NCI-H2081 treated with DMSO at 0.1 percent for 48 hours (cell line): ENCODE measurements at places on chromosomes 12 and 14.

DNA sequence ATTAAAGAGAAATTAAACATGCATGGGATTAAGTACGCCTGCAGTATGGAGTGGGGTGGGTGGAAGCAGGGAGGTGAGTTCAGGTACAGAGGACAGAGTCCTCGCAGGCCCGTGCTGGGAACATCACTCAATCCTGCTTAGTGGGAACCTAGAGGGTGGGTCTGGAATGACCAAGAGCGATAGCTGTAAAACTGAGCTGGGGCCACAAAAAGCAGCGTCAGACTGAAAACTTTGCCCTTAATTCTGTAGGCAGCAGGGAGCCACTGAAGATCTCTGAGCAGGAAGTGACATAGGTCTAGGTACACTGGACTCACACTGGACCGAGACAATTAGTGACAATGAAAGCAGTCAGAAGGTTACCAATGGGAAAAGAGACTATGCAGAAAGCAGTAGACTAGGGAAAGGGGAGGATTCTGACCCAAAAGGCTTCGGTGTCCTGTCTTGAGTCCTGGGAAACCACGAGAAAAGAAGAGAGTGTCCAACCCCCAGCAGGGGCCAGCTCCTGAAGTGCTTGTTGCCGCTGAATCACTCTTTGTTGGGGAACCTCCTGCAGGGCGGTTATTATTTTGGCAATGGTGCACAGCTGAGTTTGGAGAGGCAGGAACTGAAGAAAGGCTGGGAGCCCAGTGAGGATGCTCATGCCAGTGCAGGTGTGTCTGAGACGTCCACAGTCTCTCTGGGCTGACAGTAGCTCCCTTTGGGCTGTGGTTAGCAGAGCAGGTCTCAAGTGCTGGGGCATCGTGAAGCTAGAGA is 97.4 kb downstream of the PLXNC1 start:
- no peak for DNase-seq

DNA sequence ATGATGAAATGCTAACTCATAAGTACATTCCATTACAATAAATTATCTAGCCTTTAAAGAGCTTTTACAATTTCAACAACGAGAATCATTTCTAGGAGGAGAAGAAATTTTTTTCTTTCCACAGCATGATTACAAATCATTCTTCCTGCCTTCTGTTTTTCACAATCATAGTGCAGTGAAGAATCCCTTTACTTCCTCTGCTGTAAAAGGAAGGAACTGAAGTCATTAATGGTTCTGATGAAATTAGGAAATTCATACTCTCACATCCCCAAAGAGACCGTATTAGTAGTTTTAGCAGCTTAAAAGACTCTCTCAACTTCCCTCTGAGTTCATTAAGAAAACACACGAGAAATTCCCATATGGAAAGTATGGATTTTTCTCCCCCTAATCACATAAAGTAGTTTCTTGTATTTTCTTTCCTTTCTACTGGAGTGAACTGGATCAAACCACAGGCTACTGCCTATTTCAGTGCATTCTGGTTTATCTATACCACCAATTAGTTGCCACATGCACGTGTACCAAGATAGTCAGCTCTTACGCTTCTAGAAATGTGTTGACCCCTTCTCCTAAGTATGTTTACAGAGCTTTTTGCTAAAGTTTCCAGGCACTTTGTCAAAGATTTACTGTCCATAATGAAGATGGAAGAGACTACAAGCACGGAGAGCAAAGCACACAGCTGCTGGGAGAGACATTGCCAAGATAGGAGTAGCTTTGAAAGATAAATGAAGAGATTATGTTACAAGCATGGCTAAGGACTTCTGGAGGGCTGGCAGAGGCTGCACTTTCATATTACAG is 58.9 kb upstream of the KITLG start:
- no peak for DNase-seq

DNA sequence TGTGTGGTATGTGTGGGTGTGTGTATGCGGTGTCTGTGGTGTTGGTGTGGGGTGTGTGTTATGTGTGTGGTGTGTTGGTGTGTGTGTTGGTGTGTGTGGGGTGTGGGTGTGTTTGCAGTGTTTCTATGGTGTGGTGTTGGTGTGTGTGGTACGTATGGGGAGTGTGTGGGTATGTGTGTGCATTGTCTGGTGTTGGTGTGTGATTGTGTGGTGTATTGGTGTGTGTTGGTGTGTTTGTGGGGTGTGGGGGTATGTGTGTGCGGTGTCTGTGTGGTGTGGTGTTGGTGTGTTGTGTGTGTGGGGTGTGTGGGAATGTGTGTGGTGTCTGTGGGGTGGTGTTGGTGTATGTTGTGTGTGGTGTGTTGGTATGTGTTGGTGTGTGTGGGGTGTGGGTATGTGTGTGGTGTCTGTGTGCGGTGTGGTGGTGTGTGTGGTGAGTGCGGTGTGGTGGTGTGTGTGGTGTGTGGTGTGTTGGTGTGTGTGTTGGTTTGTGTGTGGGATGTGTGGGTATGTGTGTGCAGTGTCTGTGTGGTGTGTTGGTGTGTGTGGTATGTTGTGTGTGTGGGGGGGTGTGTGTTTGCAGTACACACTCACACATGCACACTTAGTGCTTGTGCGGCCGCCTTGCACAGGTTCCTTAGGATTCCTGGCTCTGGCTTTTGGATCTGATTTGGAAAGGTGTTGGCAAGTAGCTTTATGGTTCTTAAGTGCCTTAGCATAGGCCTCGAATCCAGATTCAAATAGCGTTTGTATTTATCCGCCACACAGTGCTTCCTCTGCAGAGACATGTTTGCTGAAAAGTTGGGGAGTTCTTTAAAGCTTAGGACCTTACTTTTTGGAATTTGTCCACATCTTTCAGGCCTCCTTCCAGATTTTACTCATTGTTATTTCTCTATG is 16.4 kb downstream of the MLXIP start:
- DNase-seq: no peak

DNA sequence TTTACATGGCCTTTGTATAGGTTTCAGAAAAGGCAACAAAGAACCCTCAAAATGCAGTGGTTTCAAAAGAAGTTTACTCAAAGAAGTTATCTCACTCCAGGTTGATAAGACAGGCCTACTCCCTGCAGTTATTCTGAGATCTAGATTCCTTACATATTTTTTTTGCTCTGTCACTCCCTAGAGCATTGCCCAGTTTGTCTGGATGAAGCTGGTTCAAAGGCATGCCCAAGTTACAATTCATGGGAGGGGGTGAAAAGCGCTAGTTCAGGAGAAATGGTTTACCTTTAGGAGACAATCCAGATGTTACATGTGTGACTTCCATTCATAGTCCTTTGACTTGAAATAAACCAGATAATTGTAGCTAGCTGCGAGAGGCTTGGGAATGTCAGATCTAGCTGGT is 115.0 kb downstream of the TPH2 start:
- DNase-seq: no peak

DNA sequence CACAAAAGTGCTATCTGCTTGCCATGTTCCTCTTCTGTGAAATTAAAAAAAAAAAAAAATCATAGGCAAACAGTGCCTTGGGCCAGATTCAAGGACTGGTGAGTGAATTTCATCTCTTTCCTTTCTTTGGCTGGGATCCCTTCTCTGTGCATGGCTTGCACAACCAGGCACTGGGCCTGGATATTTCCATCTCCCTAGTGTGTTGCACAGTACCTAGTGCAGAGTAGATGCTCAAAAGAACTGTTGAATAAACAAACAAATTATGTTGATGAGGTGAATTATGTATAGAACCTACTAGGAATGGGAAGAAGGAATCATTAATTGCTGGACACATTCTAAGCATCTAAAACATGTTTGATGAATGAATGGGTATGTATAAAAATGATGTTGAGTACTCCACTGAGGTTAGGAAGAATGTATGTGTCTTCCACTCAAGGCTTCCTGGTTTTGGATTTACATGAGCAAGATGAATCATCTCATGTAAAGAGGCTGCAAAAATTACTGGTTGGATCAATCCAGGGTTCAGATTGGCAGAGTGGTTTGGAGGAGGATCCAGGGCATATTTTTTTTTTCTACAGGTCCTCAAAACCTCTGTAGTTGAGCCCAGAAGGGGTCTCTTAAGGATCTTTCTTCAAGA is 93.2 kb downstream of the EMP1 start:
- DNase-seq: no peak

GRCh38 chr14:68214431-68214830 is 394.9 kb downstream of the RAD51B start:
- no peak for DNase-seq

- DNase-seq: no peak
Measured at GRCh38 chr12:10052193-10052913, 21.9 kb downstream of the CLEC9A start.

DNA sequence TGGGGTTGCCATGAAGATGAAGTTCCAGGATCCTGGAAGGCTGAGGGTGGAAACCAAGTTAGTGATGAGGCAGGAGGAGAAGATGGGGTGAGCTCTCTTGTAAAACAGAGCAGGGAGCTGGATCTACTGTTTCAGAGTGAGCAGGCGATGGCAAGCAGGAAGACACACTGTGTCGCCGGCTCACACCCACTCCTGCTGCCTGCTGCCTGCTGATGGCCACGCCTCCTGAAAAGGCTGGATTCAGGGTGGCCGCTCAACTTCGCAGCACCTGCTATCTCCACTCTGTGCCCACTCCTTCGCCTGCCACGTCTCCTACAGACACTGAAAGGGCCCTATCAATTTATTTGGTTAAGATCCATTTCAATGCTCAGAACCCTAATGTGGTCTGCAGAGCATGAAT is 96.1 kb downstream of the RBM19 start:
- no peak for DNase-seq

GRCh38 chr12:42283739-42284138 is 42.2 kb downstream of the ZCRB1 start:
- DNase-seq: no peak

DNA sequence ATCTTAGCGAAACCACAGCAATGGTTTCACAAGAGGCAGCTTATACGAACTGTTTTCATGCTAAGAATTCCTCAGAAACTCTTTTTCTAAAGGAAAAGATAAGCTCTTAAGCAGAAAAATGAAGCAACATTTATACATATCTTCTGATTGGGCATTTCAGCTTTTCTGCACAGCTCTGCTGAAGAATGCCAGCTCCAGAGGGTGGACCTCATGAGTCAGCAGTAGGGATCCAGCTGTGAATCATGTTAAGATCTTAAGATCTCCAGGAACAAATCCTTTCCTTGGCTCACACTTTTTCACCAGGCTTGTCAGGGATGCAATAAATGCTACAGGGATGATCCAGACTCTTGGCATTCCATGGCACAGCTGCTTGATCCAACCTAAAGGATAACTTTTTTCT is 477.1 kb upstream of the CCDC196 start:
- no peak for DNase-seq

DNA sequence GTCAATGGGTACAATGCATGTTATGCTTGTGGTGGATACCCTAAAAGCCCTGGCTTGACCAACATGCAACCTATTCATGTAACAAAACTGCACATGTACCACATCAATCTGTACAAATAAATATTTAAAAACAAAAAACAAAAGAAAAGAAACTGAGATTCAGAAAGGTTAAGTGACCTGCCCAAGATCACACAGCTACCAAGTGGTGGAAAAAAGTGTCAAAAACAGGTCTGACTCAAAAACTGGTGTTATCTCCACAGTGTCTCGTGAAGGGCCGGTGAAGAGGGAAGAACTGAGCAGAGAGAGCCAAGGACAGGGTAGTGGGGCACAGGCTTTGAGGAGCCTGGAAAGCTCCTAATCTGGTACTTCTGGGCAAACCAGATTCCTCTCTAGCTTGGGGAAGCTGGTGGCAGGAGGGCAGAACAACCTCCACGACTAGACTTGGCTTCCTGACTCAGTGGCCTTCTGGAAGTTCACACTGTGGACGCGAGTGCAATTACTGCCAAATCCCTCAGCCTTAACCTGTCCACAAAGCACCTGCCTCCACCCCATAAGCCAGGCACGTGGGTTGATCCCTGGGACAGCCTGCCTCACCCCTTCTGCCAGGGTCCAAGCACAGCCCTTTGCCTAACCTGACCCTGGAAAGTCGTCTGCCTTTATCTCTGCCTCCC is 15.6 kb downstream of the ZBTB39 start:
- DNase-seq: no peak

DNA sequence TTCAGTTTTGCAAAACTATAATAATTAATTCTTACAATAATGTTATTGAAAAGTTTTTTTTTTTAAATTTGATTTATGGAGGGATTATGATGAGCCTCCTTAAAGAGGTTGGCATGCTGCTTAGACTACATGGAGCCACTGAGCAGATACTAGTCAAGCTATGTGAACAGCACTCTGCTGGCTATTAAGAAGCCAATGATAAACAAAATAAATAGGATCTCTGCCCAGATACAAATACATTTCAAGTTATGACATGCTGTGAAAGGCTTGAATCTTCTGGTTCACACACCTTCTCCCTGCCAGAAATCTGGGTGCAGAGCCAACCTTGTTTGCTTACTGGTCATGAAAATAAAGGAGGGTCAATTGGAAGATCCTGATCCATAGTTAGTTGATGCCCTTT is 107.4 kb upstream of the NAV3 start:
- no peak for DNase-seq

DNA sequence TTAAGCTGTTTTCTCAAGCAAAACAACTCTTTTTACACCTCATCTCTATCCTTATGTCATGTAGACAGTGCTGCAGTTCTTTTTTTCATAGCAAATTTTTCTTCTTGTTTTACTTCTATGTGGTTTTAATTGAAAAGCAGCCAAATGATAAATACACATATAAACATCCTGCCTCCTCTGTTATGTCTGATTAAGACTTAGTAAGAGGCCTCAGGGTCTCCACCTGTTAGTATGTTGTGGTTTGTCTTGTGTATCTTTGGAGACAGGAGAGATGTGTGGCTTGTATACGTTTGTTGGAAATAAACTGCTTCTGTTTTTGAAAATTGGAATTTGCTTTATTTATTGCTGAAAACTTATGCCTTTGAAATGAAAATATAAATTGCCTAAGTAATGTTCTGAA is 32.0 kb downstream of the PEX5 start:
- DNase-seq: no peak

DNA sequence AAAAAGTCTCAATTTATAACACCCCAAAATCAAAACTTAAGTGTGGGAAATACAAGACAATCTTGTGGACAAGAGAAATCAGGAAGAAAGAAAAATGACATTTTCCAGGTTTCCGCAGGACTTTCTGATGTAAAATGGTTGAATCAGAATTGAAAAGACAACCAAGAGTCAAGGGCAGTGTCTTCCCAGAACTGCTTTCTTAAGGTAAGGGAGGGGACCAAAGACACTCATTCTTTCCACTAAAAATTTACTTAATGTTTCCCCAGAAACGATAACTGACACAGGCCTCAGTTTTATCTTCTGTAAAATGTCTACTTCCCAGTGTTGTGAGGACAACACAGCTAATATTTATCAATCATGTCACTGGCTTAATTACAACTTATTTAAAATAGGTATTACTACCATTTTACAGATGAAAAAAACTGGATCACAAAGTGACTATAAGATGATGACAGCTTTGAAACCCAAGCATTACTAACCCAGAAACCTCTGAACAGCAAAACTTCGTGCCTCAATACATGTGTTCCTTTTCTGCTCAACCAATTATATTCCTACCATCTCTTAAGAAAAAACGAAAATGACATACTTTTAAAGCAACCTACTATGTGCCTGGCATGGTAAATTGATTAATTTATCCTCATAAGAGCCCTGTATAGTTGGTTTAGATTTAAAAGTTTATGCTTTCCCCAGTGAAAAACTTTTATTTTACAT is 4.6 kb downstream of the SINHCAF start:
- DNase-seq: no peak
